ENCODE measurements at places on chromosomes 16 and 17.

- DNase-seq = no peak
These were observed 205.8 kb downstream of the CDH11 start for GRCh38 chr16:64916051-64916450.

DNA sequence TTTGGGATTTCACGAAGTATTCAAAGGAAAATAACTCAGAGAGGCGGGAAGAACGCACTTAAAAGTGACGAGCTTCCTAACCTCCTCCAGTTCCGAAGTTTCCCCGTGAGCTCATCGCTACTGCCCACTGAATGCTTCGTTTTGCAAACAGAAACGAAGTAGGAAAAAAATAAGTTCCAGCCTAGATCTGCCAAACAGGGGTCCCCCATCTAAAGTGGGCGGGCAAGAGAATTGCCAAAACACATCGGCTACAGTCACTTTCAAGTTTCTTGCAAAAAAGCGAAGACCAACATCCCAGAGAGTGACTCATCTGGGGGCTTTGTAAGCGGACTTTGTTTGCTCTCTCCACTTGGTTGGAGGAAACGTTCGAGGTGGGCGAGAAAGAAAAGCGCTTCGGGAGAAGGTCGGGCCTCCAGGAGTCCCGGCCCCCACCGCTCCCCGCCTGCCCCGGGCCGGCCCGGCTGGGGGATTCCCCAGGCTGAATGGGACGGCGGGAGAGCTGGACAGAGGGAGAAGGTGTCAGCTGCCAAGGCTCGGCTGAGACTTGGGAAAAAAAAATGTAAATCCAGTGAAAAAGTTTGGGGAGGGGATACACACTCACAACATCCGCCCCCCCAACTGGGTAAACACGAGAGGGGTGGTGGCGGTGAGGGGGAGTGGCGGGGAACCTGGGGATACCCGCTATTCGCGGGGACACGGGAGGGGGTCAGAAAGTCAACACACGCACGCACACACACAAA lies 1.0 kb downstream of the VEZF1 start:
- DNase-seq = no peak

DNA sequence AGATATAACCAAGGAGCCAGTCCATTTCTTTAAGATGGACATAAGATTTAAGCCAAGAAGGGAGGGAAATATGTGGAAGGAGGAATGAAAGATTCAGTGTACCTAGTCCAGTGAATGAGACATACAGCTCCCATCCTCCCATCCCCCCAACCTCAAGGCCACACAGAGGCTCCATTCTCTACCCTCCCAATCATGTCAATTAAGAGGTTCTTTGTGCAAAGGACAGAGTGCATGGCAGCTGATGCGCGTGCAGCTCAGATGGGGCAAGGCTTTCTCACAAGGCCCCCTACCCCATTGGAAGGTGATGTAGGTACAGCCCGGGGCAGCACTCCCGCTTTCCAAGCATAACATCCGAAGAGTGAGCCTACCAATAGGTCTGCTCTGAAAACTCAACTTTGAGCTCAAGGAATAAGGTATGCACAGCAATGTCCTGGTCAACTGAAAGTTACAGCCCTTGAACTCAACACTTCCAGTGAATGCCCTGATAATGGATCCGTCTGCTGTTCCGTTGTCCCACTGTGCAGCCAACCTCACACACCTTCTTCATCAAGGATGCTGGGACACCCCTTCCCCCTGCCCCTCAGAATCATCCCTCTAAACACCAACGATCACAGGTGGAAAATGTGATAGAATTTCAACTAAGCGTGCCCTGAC lies 458.1 kb downstream of the SOX9 start:
- DNase-seq = no peak

DNA sequence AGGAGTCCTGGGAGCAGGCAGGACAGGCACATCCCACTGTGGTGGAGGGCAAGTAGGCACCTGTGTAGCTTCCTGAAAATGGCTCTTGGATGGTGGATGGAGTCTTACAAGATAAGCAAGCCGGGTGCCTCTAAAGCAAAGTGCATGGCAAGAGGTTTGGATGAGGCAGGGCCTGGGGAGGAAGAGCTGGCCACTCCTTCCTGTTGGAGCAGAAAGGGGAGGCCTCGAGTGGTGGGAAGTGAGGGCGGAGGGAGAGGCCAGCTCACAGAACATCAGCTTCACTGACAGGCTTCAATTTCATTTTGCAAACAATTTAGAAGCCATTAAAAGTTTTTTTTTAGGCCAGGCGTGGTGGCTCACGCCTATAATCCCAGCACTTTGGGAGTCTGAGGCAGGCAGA lies 31.0 kb downstream of the CD300A start:
- DNase-seq = no peak

GRCh38 chr17:17176341-17176740 lies 29.8 kb downstream of the PLD6 start:
- no peak for DNase-seq

- DNase-seq = peak; percentile 62
These were observed 13.6 kb downstream of the ZC3H7A start for GRCh38 chr16:11783319-11784037.

DNA sequence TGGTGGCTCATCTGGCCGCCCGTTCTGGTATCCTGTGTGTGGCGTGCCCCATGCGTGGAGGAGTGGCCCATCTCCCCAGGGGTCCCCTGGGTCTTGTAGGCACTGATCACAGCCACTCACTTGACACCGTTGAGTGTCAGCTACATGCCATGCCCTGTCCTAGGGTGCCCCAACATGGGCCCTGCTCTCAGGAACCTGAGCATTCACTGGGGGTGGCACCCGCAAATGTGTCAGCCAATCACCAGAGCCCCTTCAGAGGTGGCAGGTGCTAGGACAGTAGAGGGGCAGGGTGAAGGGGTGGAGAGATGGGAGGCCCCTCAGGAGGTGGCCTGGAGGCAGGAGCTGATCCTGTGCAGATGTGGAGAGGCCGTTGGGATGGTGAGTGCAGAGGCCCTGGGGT lies 27.8 kb downstream of the CMIP start:
- DNase-seq = no peak

- no peak for DNase-seq
These were observed 119.7 kb downstream of the RAB11FIP4 start for GRCh38 chr17:31511195-31511578.

DNA sequence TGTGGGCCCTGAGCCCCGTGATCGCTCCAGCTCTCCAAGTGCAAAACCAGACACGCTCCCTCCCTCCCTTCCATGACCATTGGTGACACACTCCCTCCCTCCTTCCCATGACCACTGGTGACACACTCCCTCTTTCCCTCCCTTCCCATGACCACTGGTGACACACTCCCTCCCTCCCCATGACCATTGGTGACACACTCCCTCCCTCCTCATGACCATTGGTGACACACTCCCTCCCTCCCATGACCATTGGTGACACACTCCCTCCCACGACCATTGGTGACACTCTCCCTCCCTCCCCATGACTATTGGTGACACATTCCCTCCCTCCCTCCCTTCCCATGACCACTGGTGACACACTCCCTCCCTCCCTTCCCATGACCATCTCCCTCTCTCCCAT lies 56.3 kb downstream of the LMF1 start:
- no peak for DNase-seq

DNA sequence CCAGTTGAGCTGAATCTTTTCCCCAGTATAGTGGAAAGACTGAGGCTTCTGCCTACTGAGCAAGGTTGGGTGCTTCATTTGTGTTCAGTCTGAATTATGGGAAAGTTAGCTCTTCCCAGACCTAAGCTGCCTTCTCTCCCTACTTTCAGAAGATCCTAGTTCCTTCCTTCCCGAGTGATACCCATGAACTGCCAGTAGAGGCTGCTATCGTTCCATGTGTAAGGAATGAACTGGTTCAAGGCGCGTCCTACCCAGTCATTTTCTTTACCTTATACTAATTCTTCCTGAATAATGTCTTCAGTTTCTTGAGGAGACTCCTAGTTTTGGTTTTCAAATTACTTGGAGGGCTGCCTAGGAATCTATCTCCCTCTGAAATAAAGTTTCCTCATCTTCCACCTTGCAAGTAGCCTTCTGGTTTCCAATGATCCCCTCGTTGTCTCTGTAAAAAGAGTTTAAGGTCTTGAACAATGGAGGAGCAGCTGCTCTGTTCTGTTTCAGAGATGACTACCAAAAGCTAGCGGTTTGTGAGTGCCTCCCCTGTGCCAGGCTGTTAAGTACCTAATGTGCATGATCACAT lies 934 bp upstream of the AOC2 start:
- DNase-seq = no peak

DNA sequence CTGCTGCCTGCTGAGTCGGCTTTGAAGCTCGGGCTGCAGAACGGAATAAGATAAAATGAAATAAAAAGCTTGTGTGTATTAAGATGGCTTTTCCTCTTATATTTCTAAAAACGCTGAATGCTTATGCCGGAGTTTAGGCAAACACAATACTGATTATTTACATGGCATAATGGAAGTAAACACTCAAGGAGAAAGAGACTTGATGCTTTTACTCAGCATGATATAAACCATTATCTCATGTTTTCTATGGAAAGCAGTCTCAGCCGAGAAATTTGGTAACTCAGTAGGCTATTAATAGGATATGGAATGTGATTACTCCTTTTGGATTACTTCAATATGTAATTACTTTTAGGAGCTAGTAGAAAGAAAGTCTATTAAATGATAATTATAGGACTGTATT lies 153.3 kb downstream of the CDH11 start:
- no peak for DNase-seq

DNA sequence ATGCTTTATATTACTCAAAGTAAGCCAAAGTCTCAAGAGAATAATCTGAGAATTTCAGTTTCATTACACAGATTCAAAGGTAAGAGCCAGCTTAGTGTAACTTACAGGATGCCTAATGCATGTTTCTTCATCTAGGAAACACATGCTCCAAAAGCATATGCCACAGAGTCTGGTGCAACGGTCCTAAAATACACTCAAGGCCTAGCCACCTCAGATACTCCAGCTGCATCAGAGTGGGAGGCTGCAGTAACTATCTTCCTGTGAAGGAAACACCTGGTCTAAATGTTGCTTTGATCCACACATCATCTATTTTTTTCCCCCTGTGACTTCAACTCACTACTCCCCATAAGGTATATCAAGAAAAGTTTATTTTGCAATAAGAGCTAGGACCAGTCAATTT lies 51.6 kb upstream of the CORO6 start:
- DNase-seq = no peak

GRCh38 chr17:44872131-44872768 lies 24.6 kb downstream of the HIGD1B start:
- no peak for DNase-seq

DNA sequence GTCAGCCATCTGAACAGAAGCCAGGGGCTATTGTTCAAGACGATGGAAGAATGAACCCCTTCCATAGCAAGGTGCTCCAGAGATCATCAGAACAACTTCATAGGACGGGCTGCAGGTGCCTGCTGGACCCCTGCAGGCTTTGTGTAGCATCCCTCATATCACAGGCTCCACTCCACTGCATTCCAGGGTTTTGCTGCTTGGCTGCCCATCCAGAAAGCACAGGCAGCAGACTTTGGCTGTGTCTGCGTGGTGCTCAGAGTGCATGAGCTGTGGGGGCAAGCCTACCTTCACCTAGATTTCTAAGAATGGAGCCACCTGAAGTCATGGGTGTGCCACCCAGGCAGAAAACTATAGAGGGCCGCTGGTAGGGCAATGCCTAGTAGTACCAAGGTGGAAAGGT lies 93.9 kb upstream of the NLRP1 start:
- no peak for DNase-seq

DNA sequence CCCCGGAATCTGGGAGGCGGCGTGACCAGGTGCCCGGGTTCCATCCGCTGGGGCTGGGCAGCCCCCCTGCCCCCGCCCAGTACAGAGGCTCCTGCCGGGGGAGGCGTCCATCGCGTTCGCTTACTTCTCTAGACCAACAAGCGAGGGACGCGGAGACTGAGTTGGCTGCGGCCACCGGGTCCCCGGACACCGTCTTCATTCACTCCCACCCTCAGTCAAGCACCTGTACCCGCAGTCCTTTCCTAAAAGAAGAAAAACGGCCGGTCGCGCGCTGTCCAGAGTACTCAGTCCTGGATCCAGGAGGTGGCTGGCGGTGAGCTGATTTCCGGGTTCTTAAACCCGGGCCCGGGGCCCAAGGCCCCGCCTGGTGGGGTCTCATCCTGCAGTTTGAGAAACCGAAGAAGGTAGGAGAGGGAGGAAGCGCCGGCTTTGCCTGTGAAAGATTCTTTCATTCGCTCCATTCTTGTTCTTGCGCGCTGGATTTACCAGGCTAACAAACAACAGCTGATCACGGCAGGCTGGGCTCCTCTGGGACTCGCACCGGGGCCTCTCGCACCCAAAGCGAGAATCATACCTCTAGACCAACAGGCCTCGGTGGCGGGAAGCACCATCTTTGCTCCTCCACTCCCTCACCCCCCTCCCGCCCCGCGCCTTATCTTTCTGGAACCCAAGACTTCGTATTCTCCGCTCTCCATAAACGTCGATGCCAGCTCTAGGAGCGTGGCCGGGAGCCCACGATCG lies 17.4 kb upstream of the OR1F1 start:
- no peak for DNase-seq

DNA sequence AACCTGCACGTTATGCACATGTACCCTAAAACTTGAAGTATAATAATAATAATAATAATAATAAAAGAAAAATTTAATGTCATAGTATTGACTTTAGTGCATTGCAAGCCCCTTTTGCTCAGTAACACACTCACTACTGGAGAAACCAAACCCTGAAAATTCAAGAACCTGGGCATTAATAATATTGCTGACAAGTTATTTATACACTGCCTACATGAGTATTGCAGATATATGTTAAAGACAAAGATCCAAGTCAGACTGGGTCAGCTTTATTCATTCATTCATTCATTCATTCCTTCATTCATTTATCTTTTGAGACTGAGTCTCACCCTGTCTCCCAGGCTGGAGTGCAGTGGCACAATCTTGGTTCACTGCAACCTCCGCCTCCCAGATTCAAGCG lies 1711.2 kb downstream of the TP53TG3F start:
- DNase-seq = no peak

DNA sequence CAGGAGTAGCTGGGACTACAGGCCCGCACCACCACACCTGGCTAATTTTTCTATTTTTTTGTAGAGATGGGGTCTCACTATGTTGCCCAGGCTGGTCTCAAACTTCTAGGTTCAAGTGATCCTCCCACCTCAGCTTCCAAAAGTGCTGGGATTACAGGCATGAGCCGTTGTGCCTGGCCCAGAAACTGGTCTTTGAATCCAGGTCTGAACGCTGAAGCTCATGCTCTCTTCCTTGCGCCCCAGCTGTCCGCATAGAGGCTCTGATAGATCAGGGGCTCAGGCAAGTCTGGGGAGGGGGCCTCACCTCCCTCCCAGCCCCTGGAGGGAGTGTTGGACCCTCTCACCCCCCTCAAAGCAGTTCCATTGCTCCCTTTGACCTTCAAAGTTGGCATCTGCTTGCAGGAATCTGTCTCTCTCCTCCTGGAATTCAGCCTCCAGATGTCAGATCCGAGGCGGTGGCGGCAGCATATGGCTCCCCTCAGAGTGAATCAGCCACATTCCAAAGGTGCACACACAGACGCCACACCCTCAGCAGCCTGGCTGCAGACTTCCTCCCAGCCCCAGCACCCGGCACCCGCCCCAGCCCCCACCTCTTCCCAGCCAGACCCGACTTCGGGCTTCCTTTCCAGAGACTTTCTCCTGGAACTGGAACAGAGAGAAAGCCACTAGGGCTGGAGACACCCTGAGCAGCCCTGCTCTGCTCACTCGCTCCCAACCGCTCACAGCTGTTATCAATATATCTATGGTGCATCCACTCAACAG lies 16.9 kb upstream of the GLIS2 start:
- no peak for DNase-seq

GRCh38 chr16:49755313-49755620 lies 100.6 kb downstream of the ZNF423 start:
- DNase-seq = peak; percentile 18

GRCh38 chr17:14953405-14953804 lies 311.7 kb downstream of the PMP22 start:
- no peak for DNase-seq

All from epithelial cell of proximal tubule (primary cell).